ENCODE measurements at places on chromosomes 2 and 18.

- no peak for DNase-seq
Measured at GRCh38 chr2:218996937-218997336, 3.7 kb upstream of the CRYBA2 start.

DNA sequence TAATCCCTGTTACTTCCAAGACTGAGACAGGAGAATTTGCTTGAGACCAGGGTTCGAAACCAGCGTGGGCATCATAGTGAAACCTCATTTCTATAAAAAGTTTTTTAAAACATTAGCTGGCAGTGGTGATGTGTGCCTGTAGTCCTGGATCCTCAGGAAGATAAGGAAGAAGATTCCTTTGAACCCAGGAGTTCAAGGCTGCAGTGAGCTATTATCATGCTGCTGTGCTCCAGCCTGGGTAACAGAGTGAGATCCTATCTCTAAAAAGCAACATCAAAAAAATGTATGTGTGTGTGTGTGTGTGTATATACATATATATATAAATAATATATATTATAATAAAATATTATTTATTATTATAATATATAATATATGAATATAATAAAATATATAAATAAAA is 1417.6 kb upstream of the CDH2 start:
- no peak for DNase-seq

DNA sequence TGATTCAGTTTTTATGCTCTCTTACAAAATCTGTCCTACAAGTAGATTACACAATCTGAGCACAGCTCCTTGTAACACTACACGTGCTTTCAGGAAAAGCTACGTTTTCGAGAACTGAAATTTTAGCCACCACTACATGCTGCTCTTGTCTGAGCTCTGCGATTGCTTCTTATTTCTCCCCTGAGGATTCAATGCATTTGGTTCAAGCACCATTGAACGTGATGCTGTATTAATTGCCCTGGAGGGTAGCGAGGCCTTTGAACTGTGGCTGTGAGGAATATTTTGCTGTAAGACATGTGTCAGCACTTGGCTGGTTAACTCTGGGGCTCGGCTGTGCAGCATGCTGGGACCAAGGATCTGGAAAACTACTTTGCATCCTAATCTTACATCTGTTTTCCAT is 405.8 kb downstream of the EPHA4 start:
- DNase-seq = no peak

GRCh38 chr2:177270531-177270930 is 6.0 kb upstream of the NFE2L2 start:
- DNase-seq = no peak

DNA sequence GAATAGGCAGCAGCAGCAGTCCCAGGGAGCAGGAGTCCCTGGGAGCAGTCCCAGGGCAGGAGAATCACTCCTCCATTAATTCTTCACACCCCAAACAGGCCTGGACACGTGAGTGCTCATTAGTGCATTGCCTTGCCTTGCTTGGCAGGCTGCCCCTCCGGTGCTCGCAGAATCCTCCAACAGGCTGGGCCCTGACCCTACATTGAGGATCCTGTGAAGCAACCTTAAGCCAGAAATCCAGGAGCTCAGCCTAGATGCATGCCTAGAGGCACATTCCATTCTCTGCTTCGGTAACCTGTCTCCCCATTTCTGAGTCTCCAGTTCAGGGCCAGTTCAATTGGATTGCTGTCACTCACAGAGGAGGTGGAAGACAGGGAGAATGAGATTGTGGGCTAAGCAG is 97.4 kb upstream of the LRATD1 start:
- DNase-seq = no peak

DNA sequence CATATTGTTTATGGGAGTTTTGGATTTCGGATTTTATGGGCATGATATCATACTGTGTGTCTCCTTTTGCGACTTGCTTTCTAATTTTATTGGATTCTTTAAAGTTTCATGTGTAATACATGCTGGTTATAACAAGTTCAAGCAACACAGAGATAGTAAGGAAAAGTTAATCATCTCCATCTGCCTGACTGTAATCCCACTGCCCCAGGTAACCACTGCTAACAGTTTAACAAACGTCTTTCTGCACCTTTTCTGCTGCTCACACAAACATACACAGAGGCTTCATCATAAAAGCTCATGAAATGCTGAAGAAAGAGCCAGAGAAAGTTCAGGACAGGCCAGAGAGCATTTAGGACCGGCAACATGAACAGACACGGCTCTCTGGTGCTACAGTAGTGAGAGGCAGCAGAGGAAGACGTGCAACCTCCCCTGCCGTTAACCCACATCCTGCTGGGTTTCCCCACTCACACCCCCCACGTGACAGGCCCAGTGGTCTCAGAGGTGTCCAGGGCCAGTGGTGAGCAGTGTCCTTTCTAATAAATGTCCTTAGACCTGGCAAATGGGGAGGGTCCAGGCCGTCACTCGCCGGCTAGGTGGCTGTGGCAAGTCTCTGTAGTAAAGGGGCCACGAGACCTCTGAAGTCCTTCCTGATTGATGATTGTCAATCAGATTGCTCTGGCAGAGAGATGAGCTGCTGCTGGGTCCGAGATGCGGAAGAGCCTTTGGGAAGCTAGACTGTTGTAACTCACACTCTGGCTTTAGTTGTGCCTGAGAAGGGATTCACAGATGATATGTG is 43.0 kb upstream of the SLC1A4 start:
- DNase-seq = peak; percentile 46

DNA sequence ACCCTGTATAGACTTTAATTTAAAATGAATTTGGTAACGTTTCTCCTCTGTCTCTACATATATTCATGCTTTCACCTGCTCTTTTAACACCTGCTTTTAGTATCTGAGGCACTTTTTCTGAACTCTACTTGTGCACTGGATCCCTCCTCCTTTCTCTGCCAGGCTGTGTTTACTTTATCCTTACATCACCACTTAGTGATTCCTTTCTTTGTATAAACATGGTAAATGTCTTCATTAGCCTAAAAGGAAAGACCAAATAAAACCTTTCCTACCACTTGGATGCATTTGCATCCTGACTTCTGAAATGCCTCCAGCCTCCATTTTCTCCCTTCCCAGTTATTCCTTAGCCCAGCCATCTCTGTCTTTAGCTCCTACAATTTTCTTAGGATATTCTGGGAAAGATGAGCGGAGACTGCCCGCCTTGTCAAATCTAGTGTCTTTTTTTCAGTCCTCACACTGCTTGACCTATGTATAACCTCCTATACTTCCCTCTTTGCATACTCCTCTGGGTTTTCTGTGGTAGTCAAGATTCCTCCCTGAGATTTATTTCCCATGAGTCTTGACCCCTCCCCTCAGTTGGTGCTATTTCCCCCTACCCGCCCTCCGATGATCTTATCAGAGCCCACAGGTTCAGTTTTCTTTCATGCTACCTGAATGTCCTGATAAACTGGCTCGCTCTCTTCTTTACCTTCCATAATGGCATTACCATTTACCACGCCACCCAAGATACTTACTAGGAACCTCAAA is 44.8 kb downstream of the REL start:
- no peak for DNase-seq

DNA sequence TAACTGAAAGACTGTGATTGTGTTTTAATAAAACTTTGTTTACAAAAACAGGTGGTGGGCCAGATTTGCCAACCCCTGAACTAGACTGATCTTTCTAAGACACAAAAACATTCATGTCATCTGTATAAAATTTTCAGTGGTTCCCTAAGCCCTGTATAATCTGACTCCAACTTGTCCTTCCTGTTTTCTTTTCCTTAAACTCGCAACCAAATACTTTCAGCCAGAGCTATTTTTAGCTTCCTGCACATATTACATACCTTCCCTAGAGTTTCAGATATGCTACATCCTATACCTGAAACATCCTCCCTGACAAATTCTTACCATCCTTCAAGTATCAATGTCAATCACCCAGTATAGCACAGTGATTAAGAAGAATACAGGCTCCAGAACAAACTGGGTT is 4.8 kb downstream of the GCFC2 start:
- no peak for DNase-seq

DNA sequence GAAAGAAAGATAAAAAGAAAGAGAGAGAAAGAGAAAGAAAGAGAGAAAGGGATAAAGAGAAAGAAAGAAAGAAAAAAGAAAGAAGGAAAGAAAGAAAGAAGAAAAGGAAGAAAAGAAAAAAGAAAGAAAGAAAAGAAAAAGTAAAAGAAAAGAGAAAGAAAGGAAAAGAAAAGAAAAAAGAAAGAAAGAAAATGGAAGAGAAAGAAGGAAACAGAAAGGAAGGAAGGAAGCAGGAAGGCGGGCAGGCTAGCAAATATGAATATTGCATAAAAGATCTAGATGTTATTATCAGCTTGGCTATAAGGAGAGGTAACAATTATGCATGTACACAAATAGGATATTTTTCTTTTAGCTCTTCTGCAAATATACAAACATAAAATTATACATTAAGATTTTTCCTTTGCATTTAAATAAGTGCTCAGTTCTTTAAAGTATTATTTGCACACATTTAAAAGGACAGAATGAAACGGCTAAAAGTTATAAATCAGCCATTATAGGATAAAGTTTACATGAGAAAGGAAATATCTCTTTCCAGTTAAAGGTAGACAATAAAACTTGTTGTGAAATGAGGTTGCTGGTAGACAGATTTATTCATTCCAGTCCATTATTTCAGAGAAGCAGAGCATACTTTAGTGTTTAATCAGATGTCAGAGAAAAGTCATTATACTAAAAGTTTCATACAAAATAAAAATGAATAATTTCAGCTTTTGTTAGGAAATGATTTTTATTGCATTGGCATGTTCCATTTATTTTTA is 511.4 kb downstream of the KCNJ3 start:
- DNase-seq = no peak

DNA sequence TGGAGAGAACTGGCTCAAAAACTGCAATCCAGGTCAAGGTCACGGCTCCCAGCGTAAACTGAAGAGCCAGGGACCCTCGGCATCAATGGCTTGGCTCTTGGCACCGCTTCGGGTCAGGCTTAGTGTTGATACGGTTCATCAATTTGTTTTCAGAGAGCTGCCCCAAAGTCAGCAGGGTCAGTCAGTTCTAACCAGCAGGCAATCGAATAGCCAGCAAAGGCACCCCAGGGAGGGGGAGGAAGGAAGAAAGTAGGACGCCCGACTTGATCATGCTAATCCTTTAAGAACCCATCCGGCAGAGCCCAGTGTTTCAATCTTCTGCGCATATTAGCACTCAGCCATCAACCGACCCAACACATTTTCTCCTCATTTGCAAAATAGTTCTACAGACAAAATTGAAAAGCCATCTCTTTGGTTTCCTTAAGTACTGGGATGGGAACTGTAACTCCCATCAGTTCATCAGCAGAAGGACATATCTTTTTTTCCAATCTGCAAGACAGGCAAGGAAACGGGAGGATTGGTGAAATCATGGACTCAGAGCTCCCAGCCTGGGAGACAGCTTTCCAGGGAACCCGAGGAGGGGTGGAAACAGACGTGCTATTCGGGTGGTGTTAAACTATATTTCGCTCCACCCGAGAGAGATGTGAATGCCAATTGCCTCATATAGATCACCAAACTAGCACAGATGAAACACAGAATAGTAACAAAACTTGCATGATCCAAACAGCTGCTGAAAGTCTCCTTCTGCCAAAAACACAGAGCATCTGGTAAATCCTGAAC is 40.7 kb upstream of the CABLES1 start:
- DNase-seq = no peak

- no peak for DNase-seq
Measured at GRCh38 chr18:61360404-61361383, 27.5 kb downstream of the CDH20 start.

DNA sequence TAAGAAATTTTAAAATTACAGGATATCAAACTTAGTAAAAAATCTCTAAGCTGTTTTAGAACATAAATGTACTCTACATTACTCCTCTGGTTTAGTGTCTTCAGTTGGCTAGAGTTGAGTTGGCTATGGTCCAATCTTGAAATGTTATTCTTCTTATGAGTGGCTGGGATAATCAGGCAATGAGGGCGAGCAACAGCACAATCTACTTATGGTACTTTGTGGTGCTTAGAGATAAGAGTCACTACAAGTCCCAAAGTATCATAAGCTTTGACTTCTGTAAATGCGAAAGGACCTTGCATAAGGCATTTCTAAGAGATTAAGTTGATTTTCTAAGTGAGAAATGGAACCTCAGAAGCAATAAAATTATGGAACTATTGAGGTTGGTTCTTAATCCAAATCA is 361.7 kb downstream of the GPD2 start:
- no peak for DNase-seq

DNA sequence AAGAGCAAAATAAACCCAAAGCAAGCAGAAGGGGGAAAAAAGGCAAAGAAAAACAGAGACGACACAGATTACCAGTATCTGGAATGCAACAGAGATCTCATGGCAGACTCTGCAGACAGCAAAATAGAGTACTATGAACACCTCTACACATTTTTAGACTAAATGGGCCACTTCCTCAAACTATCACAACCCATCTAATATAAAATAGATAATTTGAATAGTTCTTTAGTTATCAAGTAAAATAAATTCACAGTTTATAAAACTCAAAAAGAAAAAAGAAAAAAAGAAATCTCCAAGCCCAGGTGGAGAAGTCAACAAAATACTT is 16.6 kb downstream of the SESTD1 start:
- no peak for DNase-seq

DNA sequence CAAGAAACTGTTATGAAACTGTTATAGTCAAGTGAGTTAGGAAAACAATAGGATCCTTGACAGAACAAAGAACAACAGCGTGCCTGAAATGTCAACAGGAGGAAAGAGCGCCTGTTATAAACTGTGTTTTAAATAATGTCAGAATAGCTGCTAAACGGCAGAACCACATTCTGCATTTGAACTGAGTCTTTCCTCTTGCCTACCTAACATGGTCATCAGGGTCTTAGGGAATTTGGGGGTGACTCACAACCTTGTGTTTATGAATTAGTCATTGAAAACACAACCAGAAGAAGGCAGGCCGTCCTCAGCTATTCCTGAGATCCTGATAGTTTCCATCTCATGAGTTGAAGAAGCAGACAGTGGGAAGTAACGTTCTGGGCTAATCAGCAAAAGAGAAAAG is 222.0 kb upstream of the FN1 start:
- no peak for DNase-seq

DNA sequence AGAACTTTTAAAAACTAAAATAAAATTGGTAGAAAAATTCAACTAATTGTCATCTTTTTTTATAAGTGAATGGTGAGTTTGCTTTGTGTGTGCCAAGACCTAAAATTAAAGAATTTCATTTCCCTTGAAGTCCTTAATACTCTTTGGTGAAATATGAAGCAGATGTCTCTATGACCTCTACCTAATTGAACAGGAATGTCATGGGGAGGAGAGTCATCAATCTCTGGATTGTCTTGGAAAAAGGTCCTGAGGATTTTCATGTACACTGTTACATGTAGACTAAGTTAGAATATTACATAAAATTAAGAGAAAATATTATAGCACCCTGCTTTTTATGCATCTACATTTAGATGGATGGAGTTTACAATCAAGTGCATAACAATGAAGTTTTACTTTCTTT is 177.9 kb upstream of the LRP1B start:
- DNase-seq = no peak

- no peak for DNase-seq
Measured at GRCh38 chr18:75267643-75268363, 57.2 kb downstream of the TSHZ1 start.

DNA sequence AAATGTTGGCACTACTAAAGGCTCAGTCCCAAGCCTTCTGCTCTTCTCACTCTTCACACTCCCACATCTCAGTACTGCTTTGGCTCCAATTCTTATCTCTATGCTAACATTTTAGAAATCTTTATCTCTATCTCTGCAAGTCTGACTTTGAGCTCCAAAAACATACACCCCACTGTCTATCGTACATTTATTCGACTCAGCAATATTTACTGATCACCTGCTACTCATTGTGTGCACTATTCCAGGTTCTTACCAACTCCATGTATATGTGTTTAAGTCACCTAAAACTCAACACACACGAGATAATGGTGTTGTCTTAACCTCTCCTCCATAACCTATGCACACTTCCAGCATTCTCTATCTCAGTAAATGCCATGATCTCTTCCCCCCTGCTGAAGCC is 268.2 kb upstream of the CRIM1 start:
- no peak for DNase-seq
